ENCODE measurements at places on chromosomes 3 and 15.

DNA sequence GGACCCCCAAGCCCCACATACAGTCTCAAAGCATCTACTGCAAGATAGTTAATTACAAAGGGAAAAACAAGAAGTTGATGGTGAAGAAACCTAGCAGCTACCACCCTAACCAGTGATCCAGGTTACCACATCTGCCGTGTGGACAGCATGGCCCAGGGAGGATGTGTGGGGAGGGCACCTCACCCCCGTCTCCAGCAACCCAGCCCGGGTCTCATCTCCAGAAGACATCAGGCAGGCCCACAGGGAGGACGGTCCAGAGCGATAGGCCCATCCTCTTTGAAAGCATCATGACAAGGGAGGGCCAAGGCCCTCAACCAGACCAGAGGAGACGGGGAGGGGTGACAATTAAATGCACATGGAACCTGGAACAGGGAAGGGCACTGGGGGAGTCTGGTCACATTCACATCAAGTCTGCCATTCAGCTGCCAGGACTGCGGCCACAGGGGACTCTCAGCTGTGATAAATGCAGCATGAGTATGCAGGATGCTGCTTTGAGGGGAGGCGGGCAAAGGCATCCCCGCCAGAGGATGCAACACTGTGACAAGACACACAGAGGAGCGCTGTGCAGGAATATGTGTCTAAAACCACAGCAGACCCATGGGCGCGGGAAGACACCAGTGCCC is 18.8 kb downstream of the ZXDC start:
- DNase-seq = no peak

DNA sequence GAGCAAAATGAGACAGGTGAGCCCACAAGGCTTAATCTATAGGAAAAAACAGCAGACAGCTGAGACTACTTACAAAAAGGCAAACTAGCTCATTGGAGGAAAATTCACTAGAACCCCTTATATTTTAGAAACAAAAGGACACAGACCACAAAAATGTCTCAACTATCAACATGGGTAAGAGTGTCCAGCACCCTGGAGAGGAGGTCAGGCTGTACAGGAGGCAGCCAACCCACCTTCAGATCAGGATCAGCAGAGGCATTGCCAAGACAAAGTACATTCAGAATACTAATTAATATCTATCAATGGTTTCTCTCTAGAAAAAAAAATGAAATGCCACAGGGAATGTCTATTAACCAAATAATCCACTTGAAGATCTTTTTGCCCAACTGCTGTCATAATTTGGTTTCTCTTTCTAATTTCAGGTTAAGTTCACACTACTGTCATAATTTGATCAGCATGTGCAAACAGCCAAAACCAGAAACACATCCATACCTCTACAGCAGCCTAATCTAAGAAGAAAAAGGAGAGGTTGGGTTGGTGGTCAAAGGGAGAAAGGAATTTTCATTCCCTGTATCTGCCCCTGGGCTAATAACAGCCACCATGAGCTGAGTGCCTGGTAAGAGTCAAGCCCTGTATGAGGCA is 26.0 kb upstream of the THBS1 start:
- DNase-seq = no peak

DNA sequence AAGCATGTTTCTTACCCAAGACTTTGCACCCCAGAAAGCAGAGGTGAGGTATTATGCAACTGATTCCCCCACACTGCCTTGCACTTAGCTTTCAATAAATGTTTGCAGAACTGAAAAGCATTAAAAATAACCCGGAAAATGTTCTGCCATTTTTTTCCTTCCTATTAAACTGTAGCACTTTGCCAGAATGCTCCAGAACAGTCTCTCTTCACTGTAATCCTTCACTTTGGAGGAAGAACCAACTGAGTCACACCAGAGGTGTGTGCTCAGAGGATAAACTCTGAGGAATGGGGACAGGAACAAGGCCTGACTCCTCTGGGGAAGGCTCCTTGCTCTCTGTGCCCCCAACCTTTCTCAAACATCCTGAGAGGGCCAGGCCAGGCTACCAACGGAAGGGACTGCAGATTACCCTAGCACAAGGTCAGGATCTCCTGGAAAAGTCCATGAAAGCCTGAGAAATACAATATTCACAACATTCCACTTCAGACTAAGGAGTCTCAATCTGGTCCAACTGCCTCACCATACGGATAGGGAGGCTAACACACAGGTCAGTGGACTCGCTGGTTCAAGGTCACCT is 19.0 kb downstream of the ANP32A start:
- DNase-seq = no peak

DNA sequence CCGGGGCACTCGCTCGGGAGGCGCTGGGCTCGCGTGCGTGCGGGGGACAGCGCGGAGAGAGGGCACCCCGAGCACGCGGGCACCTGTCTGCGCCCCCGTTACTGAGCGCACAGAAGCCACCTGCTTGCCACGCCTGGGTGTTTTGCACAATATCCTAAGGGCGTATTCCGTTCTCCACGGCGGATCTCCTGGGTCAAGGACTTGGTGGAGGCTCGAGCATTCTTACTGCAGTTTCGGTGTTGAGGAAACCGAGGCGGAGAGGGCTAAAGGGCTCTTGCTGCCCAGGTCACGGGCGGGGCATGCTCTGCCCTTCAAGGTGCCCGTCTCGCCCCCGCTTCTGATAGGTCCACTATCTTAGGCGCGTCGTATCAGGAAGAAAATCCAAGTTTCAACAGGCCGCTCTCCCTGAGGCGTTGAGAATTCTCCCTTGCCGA is 526 bp downstream of the GPD1L start:
- DNase-seq = no peak

GRCh38 chr15:85730001-85730820 is 64.5 kb downstream of the KLHL25 start:
- DNase-seq = no peak

DNA sequence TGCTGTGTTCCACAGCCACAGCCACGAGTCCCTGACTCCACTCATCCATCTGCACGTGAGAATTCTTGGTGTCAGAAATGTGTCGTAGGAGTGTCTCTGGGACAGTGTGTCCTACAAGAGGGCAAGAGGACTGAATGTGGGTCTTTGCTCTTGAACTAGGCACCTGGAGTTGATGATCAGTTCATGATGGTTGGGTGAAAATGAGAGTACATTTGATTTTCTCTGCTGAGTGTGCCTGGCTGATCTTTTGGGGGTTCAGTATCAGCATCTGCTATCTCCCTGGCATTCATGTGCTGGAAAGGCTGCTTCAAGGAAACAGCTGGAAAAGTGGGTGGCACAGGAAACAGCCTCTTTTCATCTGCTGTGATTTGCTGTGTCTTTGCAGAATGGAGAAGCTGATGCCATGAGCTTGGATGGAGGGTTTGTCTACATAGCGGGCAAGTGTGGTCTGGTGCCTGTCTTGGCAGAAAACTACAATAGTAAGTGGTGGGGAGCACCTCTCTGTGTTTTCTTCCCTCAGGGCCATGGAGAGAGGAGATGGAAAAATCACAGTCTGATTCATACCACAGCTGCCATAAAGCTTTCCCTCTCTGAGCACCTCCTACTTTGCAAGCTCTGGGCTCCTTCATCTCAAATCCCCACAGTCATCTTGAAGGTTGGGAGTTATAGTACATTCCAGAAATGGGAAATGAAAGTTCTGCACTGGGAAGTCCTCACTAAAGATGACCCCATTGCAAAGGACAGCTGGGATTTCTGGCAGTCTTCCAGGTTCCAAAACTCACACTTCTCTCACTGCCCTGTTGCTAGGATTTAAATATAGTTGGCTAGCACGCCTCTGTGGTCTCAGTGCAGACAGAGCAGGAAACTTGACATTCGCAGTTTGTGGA is 17.8 kb downstream of the TF start:
- no peak for DNase-seq

GRCh38 chr3:65676580-65676979 is 362.1 kb downstream of the MAGI1 start:
- DNase-seq = no peak

- DNase-seq = no peak
These were observed 82.2 kb downstream of the SSR3 start for GRCh38 chr3:156472684-156473083.

- peak; percentile 80 for DNase-seq
These were observed at the start of gene RPL22L1 for GRCh38 chr3:170869645-170870593. Gene RPL22L1 (minus strand): TSS chr3:170870195. CDS start chr3:170870167, 28 bp downstream.

Data from stimulated activated CD8-positive, alpha-beta memory T cell treated with anti-CD3 and anti-CD28 coated beads, Interleukin-4, amount 100 ng/mL, for 4 hours (primary cell).